ENCODE measurements at places on chromosomes 5 and 9.

- no peak for DNase-seq
These were observed 126.1 kb upstream of the HAND1 start for GRCh38 chr5:154603953-154604679.

DNA sequence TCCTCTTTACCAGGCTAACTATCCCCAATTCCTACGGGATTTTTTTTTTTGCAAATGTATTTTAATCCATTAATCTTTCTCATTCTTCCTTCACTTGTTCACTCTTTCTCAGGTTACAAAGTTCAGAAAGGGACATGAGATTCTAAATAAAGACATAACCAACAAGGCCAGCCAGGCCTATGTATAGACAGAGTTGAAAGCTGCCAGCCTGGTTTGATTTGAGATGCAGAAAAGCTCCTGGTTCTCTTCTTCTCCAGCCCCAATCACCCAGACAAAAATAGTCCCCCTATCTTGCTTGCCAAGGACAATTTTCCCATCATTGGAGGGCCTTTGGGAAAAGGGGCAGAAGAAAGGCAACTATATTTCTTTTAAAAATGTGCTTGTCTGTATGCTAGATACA lies 398.8 kb downstream of the NFIB start:
- DNase-seq = no peak

DNA sequence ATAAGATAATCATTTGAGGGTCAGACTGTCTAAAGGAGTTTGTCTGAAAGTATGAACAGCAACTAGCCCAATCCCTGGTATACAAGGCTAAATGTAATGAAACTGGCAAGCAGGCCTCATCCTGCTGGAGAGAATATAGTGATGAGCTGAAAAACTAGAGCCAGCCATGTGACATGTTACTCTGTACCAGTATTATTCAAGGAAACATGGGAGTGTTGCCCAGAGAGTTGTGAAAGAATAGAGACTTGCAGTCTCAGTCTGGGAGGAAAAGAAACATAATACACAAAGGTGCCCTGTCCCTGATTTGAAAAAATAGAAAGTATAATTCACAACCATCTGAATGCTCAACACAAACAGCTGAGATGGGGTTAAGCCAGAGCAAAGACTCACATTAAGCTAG lies 37.9 kb upstream of the HTR1A start:
- no peak for DNase-seq

DNA sequence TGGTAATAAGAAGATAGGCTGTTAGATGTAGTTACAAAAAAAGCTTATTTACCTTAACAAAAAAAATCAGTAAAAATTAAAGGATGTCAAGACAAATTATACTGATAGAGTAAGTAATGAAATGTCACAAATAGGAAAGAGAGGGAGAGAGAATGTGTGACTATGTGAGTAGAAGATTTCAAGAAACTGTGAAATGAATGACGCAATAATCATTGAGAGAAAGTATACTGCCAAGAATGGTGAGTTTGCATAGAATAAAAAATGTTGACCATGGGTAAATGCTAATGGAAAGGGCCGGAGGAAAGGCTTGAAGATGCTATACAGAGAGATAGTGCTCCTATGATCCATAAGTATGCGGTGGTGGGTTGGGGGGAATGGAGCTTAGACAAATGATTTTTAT lies 100.7 kb downstream of the PTPRD start:
- no peak for DNase-seq

GRCh38 chr9:121581786-121582600 lies 69.4 kb upstream of the DAB2IP start:
- no peak for DNase-seq

DNA sequence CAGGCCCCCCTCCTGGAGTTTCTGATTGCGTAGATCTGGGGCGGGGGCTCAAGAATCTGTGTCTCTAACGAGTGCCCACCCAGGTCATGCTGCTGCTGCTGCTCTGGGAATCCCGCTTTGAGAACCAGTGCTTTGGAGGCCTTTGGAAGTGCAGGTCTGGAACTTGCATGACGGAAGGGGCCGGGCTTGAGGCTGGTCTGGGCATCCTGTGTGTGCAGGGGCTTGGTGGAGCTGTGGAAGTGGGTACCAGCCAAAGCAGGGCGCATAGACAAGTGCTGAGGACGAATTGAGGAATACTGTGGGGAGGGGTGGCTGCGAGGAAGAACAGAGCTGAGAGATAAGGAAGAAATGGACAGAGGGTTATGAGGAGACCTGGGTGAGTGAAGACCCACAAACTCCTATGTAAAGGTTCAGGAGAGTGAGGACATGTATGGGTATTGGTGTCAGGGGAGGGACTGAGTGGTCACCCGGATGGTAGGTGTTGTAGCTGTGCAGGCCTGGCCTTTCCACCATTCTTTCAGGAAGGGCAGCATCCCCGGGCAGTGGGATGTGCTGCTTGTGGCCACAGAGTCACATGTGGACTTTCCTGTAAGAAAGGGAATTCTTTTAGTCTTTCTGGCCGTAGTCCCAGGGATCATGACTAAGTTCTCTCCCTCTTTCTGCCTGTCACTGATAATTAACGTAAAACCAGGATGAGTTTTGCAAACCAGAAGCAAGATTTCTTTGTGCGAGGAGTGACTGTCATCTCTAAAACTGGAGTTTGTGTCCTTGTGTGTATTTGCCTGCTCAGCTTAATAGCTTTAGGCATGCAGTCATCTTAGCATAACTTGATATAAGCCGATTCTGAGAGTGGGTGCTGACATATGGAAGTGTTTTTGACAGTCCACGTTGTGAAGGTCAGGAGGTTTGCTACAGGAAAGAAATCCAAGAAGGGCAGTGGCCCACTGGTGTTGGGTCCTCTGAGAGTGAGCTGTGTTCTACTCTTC lies 43.3 kb upstream of the TJP2 start:
- no peak for DNase-seq

- no peak for DNase-seq
These were observed at the start of gene MAMDC2 for GRCh38 chr9:70043689-70044489. Gene MAMDC2 (plus strand): TSS chr9:70043848. CDS start chr9:70044198, 350 bp downstream.

All from stimulated activated CD4-positive, alpha-beta T cell treated with anti-CD3 and anti-CD28 coated beads, TNF-alpha, amount 100 ng/mL, for 1 hour (primary cell).